ENCODE measurements at places on chromosomes 1 and 21.

GRCh38 chr1:8382051-8382505 is 64.2 kb downstream of the SLC45A1 start:
- DNase-seq: no peak

DNA sequence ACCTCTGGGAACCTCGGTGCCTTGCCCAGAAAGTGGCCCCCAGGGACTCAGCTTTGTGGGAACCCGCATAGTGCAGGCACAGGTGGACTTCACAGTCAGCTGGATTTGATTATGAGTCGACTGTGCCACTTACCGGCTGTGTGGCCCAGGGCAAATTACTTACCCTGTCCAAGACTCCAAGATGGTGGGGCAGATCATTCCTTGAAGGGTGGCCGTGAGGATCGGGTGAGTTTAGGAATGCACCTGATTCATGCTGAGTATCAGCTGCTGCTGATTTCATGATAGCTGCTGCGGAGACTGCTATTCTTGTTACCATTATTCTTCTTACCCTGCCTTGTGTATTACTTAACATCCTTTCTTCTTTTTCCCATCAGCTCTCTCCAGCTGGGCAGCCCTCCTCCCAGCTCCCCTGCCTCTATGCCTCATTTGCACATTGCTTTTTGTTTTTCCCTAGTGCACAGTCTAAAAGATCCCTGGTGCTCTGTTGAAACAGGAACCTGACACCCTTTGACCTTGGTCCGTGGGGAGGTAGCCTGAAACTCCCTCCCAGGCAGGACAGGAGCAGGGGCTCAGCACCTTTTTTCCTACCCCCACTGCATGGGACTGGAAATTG is 40.5 kb upstream of the FHAD1 start:
- DNase-seq: no peak

DNA sequence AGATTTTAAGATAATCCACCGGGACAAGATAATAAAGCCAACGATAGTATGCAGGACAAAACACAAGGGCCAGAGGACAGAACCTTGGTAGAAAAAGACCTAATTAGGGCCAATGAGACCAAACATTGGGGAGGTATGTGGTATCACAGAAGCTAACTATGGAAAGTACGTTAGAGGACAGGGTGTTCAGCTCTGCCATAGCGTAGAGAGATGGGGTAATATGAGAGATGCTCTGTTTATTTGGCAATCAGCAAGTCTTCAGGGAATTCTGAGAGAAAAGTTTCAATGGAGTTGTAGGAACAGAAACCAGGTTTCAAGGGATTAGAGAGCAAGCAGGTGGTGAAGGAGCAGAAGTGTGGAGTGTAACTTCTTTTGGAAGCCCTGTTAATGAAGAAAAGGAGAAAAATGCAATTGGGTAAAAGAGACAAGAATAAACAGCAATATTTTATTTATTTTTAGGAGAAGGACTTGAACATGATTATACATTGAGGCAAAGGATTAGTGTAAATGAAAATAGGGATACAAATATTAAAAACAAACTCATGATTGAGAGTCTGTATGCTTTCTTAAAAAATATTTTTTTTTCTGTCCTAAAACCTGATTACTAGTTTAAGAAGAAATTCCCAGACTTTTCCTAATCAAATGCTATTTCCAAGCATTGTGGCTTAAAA is 24.0 kb downstream of the EEIG2 start:
- DNase-seq: no peak

- no peak for DNase-seq
These were observed 25.2 kb upstream of the EXO1 start for GRCh38 chr1:241822846-241823245.

GRCh38 chr1:3366126-3367051 is 88.1 kb upstream of the ARHGEF16 start:
- no peak for DNase-seq

DNA sequence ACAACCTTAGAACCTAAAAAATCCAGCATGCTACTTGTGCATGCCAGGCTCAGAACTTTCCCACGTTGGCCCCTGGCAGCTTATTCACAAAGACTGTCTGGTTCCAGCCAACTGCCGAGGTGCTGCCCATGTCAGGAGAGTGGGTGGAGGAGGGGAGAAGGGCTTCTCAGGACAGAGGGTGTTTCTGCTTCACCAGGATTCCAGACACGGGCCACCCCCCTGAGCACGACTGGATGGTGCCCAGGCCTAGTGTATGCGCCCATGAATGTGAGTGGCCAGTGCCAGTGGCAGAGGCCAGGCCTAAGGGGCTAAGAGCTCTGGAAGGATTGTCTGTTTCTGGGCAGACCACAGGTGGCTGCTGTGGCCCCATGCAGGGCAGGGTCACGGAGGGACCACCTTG is 148.2 kb upstream of the COL6A1 start:
- DNase-seq: no peak

All from ascending aorta (tissue), 2 donors.